ENCODE measurements at places on chromosomes 3 and 15. TPM values are rescaled to one million over a fixed set of nuclear protein-coding genes. Genes with fewer than 3 reads are reported as not detected.

DNA sequence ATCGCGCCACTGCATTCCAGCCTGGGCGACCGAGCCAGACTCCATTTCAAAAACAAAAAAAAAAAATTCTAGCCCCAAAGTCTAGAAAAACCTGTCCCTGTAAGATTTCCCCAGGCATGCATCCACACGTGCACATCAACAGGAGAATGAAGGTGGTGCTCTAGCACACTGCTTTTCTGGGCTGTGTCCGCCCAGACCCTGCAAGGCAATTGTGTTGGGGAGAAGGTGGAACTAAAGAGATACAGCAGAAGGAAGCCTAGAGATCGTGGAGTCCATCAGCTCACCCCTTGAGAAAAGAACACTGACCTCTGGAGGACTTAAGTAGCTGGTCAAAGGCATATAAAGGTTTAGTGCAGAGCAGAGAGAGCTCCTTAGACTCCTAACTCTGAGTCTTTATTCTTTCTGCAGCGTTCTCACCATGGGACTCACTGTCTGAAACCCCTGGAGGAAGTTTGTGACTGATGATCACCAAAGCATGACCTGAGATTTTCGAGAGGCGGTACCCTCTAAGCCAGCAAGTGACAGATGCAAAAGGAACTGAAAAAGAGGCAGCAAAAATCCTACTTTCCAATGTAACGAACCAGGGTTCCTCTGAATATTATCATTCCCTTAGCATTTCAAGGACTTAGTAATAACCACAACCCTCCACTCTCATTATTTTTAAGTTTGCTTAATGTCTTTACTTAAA lies 179.8 kb downstream of the MEX3B start:
- DNase-seq: no peak

HAUS2 gene
- total RNA-seq: 17.9 TPM

DNA sequence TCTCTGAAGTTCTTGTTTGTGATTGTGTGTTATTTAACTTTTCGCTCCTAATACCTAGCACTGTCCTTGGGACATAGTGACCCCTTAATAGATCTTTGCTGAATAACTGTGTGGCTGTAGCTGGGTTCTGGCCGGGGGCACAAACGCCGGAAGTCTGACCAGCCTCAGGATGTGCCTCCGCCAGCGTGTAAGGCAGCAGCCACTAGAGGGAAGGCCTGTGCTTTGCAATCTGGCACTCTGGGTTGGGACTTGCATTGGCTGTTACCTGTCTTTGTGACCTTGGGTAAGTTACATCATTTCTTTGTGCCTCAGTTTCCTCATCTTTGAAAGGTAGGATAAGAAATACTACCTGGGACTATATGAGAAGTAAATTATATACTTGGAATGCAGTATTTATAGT lies 158.7 kb downstream of the GHSR start:
- peak; percentile 77 for DNase-seq

DNA sequence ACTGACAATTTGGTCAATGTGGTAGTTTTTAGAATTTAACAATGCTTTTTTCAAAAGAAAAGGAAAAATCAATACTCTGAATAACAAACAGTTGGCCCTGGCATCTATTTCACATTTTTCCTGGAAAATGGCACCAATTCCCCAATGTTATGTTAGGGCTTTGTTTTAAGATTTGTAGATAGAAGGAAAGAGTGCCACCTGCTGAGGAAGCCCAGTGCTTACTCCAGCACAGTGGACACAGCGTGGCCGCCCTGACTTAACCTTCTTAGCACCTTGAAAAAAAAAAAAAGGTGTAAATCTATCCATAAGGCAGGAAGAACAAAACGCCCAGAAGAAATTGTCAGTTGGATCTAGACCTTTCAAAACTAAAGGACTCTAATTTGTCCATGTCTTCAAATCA lies 110.7 kb upstream of the CNTN4 start:
- peak; percentile 57 for DNase-seq

LRTM1 gene
- total RNA-seq: not detected

DNA sequence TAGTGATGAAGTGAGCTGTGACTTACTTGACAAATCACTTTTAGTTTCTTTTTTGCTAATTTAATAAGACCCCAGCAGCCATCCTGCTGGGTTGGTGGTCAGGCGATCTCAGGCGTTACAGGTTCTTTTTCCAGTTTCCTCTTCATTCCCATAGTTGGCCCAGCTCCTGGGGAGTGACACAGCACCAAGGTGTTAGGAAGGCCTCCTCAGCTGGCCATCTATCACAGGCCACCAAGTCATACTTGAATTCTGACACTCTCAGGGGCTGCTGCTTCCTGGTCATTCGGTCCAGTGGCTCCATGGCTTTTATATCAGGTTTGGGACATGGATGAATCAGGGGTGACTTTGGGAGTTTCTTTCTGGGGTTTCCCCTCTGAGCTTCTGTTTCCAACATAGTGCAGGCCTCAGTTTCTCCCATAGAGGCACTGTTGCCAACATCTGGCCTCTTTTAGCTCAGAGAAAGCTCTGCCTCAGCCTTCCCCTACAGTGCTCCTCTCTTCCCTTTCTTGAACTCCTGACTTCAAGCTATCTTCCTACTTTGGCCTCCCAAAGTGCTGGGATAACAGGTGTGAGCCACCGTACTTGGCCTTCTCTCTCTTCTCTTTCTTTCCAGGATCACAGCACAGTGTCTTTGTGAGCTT lies 211.8 kb downstream of the NR2F2 start:
- no peak for DNase-seq

- no peak for DNase-seq
These were observed 5.7 kb upstream of the CCDC80 start for GRCh38 chr3:112646623-112647022.

DNA sequence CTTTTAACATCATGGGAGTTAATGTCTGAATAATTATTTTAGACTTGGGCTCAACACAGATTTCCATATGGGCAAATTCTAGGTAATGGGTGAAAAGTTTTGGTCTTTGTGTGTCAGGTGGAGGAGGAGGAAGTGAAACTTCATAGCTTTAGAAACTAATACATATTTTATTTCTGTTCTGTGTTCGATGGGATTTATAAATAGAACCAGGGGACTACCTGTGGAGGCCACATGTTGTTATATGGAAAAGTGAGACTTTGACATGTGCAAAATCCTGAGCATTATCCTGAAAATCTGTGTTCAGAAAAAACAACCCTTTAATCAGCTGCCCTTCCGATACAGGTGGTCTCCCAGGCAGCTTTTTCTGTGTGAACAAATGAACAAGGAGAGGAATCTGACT lies 209.5 kb downstream of the SOX2 start:
- no peak for DNase-seq

DNA sequence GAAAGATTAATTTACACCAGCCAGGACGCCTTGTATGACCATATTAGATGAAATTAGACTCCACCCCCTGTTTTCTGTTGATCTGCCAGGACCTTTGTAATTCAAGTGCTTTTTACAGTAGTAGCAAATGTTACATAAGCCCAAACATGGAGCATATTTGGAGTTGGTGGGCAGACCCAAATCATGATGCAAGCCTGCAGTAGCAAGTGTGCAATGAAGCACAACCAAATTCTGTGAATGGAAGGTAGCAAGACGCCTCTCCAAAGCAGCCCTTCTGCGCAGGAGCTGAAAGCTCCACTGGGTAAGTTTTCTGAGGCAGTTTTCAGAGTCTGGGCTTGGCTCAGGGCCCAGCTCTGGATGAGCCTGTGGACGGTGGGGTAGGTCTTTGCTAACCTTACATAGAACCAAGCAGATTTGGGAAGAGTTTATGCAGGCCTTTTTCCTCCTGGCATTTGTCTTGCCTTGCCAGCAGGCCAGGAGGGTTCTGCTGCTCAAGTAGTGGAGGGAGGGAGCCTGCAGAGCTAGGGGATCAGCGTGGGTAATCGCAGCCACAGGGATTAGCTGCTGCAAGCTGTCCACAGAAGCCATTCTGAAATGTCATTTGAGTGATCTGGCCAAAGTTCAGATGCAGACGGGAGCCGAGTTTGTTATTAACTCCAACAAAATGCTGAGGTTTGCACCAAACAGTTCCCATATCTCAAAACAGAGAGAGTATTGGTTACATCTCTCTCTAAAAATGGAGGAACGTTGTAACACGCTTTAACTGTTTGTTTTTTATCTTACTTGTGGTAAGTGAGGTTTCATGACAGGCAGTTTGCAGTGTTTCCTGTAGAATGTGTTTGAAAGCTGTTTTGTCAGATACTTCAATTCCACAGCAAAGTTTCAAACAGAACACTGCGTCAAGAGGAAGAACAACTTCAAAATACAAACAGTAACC lies 55.4 kb downstream of the PSMD6 start:
- peak; percentile 43 for DNase-seq

DNA sequence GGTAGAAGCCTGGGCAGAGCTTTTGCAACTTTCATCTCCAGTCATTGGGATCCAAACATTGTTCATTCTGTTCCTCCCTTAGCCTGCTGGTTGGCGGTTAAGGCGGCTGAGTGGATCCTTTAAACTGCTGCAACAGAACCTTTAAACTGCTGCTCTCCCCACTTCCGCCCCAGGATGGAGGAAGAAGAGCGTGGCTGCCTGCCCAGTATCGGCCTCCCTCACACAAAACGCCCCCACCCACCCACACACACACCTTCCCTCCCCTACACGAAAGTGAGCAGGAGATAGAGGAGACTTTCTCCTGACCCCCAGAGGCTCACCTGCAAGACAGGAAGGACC lies 460 bp upstream of the ZMAT3 start:
- peak; percentile 27 for DNase-seq

DNA sequence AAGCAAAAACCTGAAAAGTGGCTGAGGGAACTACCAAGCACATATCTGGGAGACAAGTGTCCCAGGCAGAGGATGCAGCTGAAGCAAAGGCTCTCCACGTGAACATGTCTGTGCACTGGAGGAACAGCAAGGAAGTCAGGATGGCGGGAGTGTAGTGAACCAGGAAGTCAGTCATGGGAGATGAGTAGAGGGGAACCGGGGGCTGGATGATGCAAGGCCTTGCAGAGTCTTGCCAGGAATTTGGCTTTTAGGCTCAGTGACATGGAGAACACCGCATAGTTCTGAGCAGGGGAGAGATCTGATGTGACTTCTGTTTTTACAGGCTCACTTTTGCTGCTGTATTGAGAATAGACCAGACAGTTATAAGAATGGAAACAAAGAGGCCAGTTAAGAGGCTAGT lies 19.0 kb downstream of the C2CD4A start:
- DNase-seq: peak; percentile 30
